ENCODE measurements at places on chromosomes 6 and 20.

DNA sequence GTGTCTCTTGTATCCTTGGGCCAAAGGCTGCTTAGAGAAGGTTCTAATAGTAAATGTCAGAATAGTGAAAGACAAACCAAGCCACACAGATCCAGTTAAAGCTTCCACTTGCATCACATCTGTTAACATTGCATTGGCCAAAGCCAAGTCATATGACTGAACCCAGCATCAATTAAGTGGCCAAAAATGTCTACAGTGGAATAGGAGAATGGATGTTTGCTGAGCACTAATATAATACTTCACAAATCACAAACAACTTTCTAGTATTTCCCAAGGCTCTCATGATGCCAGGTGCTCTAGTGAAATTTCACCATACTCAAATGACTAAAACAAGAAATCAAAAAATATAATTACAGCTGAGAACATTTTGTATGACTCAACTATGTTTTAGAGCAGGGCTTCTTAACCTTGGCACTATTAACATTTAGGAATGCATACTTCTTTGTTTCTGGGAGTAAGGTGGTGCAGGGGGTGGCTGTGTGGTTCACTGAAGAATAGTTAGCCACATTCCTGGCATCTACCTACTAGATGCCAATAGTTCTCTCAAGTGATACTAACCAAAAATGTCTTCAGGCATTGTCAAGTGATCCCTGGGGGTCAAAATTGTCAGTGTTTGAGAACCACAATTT, 148.0 kb upstream of the SPTLC3 start:
- no peak for DNase-seq

- DNase-seq = no peak
These were observed 265.0 kb downstream of the CDC5L start for GRCh38 chr6:44652547-44652946.

DNA sequence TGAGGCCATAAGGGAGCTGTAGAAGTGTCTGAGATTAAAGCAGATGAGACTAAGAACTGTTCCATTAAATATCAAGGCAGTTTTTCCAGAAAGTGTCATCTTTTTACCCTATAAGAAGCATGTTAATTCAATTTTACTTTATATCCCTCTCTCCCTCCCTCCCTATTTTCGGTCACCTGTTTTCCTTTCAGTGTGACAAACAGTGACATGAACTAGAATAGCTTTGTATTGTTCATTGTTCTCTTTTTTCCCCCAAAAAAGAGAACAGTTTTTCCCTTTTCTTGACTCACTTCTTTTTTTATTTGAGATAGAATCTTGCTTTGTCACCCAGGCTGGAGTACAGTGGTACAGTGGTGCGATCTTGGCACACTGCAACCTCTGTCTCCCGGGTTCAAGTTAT, 269.3 kb downstream of the ZFAND3 start:
- DNase-seq = no peak

- no peak for DNase-seq
These were observed 227.1 kb downstream of the ANKRD60 start for GRCh38 chr20:58001381-58001780.

GRCh38 chr6:23021487-23021886, 452.1 kb downstream of the HDGFL1 start:
- no peak for DNase-seq

- DNase-seq = no peak
These were observed 45.8 kb downstream of the GINS1 start for GRCh38 chr20:25453035-25453810.

- no peak for DNase-seq
These were observed 608.1 kb downstream of the PKHD1 start for GRCh38 chr6:51479296-51479695.

DNA sequence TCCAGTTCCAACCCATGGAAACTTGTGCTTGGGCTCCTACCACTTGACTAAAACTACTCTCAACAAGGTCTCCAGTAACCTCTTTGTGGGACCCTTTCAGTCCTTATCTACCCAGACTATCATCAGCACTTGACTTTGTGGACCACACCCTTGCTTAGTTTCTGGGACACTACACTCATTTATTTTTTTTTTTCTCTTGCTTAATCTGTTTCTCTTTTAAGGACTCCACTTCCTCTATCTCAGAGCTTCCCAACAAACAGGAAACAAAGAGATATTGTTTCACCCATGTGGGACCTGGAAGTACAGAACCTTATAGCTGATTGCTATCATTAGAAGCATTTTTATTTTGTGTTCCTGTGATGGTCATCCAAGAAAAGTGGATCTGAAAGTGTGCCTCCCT, 28.8 kb upstream of the ME1 start:
- DNase-seq = no peak

GRCh38 chr6:138572167-138572875, 73.0 kb upstream of the NHSL1 start:
- no peak for DNase-seq

DNA sequence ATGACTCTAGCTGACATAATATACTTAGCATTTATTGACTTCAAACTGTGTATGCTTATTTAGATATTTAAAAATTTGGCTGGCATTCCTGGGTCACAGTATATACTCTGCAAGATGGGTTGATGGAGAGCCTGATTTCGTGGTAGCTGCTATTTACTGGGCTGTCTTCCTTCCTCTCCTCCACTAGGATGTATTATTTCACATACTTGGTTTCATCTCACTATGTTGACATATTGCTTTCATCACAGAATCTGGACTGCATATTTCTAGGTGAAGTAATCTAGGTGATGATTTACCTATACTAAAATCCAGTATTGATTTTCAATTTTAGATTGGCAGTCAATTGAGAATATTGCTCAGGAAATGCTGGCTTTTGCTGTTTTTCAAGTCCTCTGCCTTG, 15.7 kb downstream of the AFDN start:
- no peak for DNase-seq

- DNase-seq = no peak
These were observed 508.8 kb upstream of the PTCHD4 start for GRCh38 chr6:48619771-48620170.

GRCh38 chr6:7919871-7920270, 9.3 kb upstream of the TXNDC5 start:
- DNase-seq = no peak

DNA sequence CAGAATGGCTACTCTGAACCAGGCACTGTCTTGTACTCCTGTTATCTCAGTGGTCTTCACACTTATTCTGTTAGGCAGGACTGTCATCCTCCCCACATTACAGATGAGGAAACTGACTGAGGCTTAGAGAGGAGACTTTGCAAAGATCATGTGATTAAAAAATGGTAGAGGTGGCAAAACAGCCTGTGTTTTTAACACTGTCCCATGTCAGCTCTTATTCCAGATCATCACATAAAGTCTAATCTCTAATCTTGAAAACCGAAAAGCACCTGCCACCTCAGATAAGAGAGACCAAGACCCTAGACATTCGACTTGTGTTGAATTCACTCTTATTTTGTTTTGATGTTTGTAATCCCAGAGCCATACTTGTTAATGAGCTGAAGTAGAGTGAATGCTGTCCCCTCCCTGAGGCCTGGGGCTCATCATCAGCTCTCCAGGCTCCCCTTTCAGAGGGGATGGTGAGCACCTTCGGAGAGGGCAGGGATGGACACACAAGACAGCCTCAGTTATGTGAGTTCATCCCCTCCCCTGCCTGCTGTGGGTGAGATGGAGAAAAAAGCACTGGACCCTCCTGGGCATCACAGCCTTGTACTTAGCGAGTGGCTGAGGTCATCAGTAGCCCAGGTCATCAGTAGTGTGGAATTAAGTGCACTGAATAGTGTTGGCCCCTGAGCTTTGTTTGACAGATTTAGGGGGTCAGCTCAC, 30.6 kb downstream of the MTHFD1L start:
- no peak for DNase-seq

- no peak for DNase-seq
These were observed 167.2 kb downstream of the TFAP2C start for GRCh38 chr20:56796345-56796744.

DNA sequence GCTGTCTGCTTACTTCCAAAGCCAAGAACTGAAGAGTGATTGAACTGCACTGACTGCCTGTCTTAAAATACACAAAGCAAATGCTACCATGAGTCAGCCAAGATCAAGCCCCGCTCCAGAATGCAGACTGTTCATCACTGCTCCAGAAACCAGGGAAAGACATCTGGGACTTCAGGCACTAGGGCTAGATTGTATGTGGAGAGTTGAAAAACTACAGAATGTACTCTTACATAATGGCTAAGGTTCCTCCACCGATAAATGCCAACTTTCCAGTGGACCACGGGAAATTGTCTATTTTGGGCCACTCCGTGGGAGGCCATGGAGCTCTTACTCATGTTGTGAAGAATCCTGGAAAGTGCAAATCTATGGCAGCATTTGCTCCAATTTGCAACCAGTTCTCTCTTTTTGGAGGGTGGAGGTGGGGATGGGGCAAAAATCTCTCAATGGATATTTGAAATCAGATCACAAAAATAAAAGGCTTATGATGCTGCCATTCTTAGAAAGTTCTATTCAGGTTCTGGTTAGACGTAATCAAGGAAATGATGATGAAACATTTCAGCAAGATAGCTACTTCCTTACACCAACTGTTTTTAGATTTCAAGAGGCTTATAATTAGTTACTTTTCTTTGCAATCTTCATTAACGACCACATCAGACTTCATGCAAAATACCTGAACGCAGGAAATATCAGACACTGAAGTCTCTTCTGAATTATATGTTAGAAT, 11.8 kb upstream of the CAP2 start:
- no peak for DNase-seq

GRCh38 chr6:26016963-26017631, 54.5 kb downstream of the TRIM38 start:
- DNase-seq = no peak

GRCh38 chr20:18585134-18585533, 2.7 kb upstream of the DTD1 start:
- DNase-seq = no peak

GRCh38 chr6:32369660-32370059, 2.0 kb downstream of the TSBP1 start:
- DNase-seq = no peak

- no peak for DNase-seq
These were observed 1.4 kb downstream of the STMN3 start for GRCh38 chr20:63651942-63652191.

GRCh38 chr20:43812216-43812615, 85.4 kb upstream of the GTSF1L start:
- no peak for DNase-seq

- DNase-seq = peak; percentile 18
These were observed 82.8 kb downstream of the TCP11 start for GRCh38 chr6:35058358-35058675.

DNA sequence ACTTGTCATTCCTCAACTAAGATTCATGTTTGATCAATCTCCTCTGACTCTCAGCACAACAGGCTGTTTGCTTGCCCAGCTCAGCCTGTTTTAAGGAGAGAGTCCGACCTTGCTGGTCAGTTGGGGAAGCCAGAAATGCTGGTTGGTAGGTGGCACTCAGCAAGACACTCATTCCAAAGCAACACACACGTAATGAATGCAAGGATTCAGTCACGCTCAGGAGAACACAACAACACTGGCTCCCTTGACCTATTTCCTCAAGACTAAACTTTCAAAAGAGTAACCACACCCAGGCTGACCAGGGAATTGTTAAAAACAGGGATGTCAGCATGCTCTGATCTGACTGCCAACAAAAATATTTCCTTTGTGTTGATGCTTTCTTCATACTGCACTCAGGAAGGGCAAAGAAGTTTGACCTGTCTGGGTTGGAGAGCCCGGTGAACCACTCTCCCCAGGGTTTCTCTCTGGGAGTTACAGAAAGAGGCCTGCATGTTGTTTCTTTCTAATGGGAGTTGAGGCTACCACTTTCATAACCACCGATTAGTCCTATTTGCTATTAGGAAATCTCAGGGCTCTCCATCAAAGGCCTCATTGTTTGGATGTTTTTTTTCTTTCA, 25.6 kb upstream of the PREP start:
- DNase-seq = no peak

- no peak for DNase-seq
These were observed 985.1 kb downstream of the HACE1 start for GRCh38 chr6:103874575-103874974.

DNA sequence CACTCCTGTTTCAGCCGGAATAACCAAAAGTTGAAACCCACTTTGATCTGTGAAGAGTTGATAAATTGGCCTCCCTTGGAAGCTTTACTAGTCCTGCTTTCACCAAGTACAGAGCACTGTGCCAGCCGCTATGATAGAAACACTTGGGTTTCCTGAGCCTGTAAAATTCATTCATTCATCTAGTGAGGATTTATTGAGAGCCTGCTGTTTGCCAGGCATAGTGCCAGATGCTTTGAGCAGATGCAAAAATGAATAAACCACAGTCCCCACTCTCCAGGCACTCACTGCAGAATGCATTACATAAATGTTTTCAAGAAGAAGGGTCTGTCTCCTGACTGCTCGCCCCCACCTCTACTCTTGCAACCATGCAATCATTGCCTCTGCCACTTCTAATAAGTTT, 25.3 kb upstream of the TMEM217 start:
- no peak for DNase-seq

All from GM13976 (cell line).